ENCODE measurements at places on chromosomes 11 and 22. TPM values are rescaled to one million over a fixed set of nuclear protein-coding genes. Genes with fewer than 3 reads are reported as not detected.

DNA sequence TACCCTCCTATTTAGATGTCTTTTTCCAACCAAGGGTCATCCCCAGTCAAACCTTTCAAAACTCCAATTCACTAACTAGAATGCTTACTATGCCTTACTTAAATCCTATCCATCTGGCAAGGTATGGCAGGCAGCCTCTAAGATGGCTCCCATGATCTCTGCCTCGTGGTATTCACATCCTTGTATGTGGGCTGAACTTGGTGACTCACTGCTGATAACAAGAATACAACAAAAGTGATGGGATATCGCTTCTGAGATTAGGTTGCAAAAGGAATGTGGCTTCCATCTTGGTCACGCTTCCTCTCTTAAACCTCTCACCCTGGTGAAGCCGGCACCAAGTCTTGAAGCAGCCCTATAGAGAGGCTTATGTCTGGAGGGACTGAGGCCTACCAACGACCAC lies 29.6 kb upstream of the UPB1 start:
- no peak for DNase-seq

DNA sequence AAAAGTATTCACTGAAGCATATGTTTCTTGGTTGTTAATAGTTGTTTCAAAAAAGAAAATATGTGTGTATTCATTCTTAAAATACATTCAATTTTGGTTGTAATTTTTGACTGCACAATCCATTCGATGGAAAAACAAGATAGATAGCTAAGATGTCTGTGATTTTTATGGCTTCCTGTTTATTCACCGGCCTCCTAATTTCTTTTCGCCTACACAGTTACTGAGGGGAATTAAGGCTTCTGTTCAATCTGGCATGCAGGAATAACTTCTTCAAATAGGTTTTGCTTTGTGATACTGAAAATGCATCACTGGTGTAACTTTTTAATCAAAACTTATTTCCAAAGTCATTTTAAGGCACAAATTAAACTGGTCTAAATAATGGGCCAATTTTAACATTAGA lies 290.8 kb upstream of the ARHGAP42 start:
- no peak for DNase-seq

- DNase-seq = peak; percentile 28
Observed at GRCh38 chr11:77039491-77040400, 5.5 kb downstream of the B3GNT6 start.

KCNJ11 gene
- total RNA-seq = 11.8 TPM

- no peak for DNase-seq
Observed at GRCh38 chr11:64658265-64658664, 64.7 kb downstream of the NRXN2 start.

SERPING1 gene
- 67.2 TPM for total RNA-seq

GRCh38 chr11:16110886-16111285 lies 245.5 kb downstream of the SOX6 start:
- no peak for DNase-seq

- DNase-seq = no peak
Observed at GRCh38 chr11:70298243-70298915, 27.9 kb downstream of the PPFIA1 start.

- no peak for DNase-seq
Observed at GRCh38 chr11:36790526-36790925, 192.5 kb upstream of the RAG2 start.

- no peak for DNase-seq
Observed at GRCh38 chr22:26993886-26994285, 336.5 kb downstream of the MIAT start.

HBE1 gene
- not detected for total RNA-seq

PHOX2A gene
- not detected for total RNA-seq

DNA sequence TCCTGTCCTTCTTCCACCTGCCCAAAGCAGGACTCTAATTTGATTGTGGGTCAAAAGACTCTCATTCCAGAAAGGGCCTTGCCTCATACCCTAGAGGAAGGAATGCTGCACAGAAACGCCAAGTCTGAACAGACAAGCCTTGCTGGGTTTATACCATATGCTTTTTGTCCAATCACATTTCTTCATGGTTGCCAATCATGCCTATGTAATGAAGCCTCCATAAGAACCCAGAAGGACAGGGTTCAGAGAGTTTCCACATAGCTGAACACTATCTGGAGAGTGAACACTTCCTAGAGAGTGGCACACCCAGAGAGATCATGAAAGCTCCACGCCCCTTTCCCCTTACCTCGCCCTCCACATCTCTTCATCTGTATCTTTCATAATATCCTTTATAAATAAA lies 4.8 kb upstream of the SAA2 start:
- DNase-seq = no peak

DNA sequence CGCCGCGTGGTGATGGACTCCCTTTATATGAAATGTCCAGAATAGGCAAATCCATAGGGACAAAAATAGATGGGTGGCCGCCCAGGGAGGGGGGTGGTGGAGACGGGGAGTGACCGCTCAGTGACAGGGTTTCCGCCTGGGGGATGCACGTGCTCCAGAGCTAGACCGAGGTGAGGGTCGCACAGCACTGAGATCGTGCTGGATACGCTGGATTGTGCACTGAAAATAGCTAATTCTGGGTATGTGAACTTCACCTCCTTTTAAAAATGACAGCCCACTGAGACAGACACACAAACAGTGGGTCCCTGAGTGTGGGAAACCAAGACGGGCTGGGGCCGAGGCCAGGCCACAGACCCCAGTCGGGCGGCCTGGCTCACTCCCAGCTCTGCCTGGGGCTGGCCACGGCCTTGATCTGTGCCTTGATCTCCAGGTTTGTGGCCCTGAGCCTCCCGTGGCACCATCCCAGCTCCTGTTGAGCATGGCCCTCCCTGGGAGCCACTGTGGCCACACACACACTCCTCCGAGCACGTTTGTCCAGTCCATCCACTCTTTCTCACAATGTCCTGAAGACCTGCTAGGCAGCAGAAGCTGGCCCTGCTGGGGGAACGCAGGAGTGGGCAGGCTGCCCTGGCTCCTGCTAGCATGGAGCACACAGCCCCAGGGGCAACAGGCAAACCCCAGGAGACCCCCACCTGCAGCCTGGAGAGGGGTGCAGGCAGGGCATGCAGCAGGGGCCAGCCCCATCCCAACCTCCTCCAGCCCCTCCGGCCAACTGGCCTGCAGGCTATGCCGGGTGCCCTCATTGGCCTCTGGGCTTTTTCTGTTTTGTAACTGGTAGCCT lies 41.0 kb upstream of the TH start:
- DNase-seq = peak; percentile 2

GRCh38 chr11:33652930-33653329 lies 47.7 kb downstream of the C11orf91 start:
- no peak for DNase-seq

- no peak for DNase-seq
Observed at GRCh38 chr11:120028181-120028896, 109.6 kb downstream of the TRIM29 start.

GRCh38 chr22:26589367-26589844 lies 526 bp downstream of the TPST2 start:
- peak; percentile 23 for DNase-seq

NAALADL1 gene
- total RNA-seq = 4.6 TPM

- peak; percentile 78 for DNase-seq
Observed at GRCh38 chr11:67584205-67584880, 731 bp downstream of the GSTP1 start.

ARCN1 gene
- 98.2 TPM for total RNA-seq

- DNase-seq = no peak
Observed at GRCh38 chr11:44860346-44860745, 90.3 kb downstream of the TP53I11 start.

C11orf86 gene
- not detected for total RNA-seq

DNA sequence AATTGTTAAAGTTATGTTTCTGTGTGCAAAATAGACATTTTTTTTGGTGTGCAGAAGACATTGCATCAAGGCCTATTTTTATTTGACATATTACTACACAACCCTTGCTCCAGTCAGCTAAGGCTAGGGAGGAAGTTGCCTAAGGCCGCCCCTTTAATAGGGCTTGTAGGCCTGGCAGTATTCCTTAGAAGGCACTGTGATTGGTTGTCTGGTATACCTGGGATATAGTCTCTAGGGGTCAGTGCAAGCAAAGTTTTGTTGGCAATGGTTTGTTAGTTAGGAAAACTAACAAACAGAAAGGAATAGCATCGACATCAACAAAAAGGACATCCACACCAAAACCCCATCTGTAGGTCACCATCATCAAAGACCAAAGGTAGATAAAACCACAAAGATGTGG lies 16.9 kb downstream of the CCDC15 start:
- DNase-seq = no peak

GRCh38 chr11:78656984-78657383 lies 82.3 kb upstream of the NARS2 start:
- DNase-seq = no peak

- DNase-seq = peak; percentile 34
Observed at GRCh38 chr11:115696563-115696962, 192.3 kb upstream of the CADM1 start.

- no peak for DNase-seq
Observed at GRCh38 chr22:40204321-40205116, 26.8 kb downstream of the TNRC6B start.

SCN4B gene
- total RNA-seq = 11.7 TPM

- no peak for DNase-seq
Observed at GRCh38 chr11:70182266-70182665, 20.8 kb upstream of the FADD start.

DNA sequence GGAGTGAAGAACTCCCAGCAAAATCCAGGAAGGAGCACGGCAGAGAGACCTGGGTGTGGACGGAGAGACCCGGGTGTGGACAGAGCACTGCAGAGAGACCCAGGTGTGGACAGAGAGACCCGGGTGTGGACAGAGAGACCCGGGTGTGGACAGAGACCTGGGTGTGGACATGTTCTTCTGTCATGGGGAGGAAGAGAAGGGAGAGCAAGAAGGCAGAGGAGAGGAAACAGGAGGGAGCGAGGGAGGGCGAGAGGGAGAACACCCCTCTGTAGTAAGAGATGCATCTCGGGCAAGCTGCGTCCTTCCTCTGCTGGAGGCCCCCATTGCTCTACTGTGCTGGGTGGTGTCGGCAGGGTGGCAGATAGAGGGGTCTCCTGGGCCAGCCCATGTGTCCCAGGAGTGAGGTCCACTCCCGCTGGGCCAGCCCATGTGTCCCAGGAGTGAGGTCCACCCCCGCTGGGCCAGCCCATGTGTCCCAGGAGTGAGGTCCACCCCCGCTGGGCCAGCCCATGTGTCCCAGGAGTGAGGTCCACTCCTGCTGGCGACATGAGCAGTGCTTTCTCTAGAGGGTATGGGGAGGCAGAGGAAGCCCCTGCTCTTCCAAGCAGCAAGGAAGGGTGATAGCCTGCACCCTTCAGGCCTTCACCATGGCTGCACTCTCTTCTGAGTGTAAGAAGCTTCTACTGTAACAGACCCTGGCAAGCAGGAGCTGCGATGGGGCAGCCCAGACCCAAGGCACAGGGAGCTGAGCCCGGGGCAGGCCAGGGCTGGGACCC lies 934.2 kb downstream of the BRD1 start:
- DNase-seq = no peak
